ENCODE measurements at places on chromosomes 4 and X. TPM values are rescaled to one million over a fixed set of nuclear protein-coding genes. Genes with fewer than 3 reads are reported as not detected.
A peak's percentile ranks its signal among the peaks of the same experiment; 100 is the strongest.

Gene MAGEA12
- total RNA-seq, result not detected

Gene CAPN6
- not detected for total RNA-seq

Gene ADAM29
- total RNA-seq, result 0.29 TPM

Gene NLGN4X
- total RNA-seq, result 8.6 TPM

Gene SLC10A4
- 0.29 TPM for total RNA-seq

Gene NWD2
- total RNA-seq, result 2.2 TPM

Gene MTTP
- total RNA-seq, result 0.64 TPM

Gene JCHAIN
- 10.1 TPM for total RNA-seq

Gene NCBP2L
- total RNA-seq, result not detected

Gene KLHL13
- total RNA-seq, result 1.6 TPM

Gene CLGN
- total RNA-seq, result 1.6 TPM

Gene L1CAM
- total RNA-seq, result 1.8 TPM

Gene LRP2BP
- total RNA-seq, result 2.3 TPM

Gene FAM47A
- not detected for total RNA-seq

Gene FRG2
- not detected for total RNA-seq

Gene GPM6B
- 35.7 TPM for total RNA-seq

DNA sequence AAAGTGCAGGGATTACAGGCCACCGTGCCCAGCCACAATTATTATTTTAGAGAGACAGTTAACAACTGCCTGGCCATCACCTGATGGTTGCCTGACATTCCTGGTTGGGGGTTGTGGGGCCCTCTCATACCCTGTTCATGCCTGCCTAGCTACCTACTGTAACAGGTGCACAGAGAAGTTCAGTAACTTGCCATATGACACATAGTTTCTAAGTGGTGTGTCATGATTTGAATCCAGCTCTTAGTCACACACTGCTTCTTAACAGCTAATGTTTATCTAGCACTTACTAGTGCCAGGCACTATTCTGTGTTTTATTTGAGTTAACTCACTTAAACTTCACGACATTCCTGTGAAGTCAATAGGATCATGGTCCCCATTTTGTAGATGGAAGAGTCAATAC lies 122.7 kb upstream of the JADE1 start:
- DNase-seq, result no peak

DNA sequence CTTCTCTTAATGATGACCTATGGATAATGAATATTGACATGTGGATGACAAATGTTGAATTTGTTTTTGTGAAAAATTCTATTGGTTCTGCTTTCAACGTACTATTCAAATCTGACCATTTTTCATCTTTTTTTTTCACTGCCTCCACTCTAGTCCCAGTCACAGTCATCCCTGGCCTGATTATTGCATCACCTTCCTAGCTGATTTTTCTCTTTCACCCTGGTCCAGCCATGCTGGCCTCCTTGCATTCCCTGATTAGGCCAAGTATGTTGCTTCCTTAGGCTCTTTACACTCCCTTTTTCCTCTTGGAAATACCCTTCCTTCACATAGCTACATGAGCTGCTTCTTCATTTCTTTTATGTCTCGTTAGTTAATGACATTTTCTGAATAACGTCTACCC lies 58.1 kb upstream of the MAP9 start:
- no peak for DNase-seq

GRCh38 chrX:74343343-74344279 lies 39.6 kb downstream of the ZCCHC13 start:
- peak; percentile 23 for DNase-seq

- DNase-seq, result no peak
These were observed 79.8 kb upstream of the LANCL3 start for GRCh38 chrX:37491686-37492085.

DNA sequence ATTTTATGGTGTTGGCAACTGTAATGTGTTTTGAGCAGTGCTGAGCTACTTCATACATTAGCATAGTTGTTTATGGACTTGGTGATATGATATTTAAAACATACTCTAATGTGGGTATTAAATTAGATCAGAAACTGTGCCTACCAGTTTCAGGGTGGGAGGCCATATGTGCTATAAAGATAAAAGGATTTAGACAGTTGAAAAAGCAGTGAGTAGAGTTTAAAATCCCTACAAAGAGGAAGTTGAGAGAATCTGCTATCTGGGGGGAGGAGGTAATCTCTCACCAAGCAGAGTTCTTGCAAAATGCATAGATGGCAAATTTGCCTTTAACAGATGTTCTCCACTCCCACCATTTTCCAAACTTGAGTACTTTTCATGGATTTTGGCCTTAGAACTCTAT lies 154.5 kb downstream of the SPOCK3 start:
- DNase-seq, result no peak

DNA sequence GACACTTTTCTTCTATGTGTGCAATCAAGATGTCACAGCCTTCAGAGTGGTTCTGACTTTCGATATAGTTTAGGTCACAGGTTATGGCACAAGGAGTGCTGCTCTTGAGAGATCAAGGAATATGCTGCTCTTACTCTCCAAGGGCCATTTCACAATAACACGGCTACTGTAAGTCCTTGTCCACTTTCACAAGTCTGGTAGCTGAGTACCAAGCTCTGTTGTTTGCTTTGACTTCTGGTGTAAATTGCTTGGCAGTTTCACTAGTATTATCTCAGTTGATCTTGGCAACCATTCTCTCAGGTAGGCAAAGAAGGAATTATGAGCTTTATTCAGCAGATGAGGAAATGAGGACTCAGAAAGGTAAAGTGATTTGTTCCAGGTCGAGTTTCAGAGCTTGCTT lies 35.4 kb upstream of the SPANXB1 start:
- DNase-seq, result no peak

- DNase-seq, result no peak
These were observed 1.7 kb downstream of the EGFL6 start for GRCh38 chrX:13571136-13571535.

DNA sequence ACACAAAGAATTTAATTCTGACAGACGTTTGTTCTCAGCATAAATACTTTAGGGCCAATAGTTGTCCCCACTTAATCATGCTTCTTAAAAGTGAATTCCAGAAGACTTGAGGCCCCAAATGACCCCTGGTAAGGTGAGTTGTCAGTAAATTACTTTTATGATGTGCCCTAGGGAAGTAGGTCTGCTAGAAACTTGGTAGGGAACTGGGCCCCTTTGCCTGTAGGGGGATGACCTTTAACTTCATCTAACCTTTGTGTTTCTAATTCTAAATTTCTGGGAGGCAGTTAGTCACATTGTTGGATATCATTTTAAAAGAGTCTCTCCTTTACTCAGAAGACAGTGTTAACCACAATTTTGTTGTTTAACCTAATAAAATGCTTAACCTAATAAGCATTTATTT lies 28.8 kb downstream of the HHIP start:
- no peak for DNase-seq

DNA sequence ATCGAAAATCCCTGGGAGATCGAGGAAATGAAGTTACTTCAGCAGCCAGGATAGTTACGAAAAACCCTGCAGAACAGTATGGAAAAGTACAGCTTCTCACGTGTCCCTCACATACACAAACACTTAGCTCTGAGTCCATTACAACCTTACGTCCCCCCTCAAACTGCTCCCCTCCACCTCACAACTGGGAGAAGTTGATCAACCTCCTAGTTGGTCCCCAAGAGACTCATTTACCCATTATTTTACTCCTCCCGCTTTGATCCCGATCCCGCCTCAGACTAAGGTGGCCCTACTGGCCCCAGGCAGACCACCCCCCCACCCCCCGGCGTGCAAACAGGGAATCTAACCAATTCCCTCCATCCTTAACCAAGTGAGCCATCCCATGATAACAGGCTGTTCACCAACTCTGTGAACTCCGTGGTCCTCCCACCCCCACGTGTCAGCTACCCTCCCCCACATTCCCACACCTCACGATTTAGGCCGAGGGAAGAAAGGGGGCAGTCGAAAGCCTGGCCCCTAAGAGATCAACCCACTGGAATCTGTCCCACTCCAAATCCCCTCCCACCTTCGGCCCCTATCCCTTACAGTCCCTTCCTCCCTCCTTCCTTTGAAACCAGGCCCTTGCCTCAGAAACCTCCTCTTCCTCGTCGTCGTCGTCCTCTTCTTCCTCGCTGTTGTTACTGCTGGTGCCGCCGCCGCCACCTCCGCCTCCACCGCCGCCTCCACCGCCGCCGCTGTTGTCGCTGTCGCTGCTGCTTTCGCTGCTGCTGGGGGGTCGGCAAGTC lies 755 bp downstream of the ANKRD17 start:
- DNase-seq, result no peak

DNA sequence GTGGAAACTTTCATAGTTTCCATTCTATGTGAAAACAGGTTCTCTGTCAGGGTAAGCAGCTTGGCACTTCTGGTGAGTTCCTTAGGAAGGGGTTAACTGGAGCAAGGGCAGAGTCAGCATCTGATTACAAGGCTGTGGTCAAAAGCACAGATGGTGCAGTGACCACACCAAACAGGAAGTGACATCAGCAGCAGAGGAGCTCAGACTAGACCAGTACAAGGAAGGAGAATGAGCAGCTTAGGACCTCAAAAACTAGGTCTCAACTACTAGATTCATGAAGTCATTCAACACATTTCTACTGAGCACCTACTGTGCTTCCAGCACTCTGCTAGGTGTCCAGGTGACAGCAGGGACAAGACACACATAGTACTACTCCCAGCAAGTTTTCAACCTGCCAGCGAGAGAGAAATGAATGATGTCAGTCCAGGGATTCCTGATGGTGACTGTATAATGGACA lies 130.2 kb downstream of the AMELX start:
- DNase-seq, result no peak

- no peak for DNase-seq
These were observed 61.0 kb downstream of the STX18 start for GRCh38 chr4:4480685-4481398.

DNA sequence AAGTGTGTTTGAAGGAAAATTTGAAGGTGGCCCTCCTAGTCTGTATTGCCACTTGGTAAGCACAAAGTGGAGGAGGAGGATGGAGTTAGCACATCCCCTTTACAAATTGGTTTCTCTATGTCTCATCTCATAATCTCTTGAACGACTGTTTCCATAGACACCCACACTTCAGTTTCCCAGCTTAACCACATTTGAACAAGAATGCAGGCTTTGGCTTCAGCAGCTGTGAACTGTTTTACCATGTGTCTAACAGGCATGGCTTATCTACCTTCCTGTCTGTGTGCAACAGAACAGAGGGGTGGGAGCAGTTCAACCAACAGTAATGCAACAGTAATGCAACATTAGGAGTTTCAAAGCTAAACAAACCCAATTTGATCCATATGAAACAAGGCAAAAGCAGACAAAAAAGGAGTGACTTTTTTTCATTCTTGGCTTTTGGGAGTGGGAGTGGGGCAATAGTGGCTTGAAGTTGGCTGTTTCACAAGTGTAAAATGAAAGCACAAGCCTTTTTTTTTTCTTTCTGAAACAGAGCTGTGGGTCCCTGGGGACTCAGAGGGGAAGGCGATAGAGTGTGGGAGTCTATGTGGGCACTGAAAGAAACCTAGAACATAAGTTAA lies 108.0 kb downstream of the ITM2A start:
- no peak for DNase-seq

GRCh38 chr4:184899261-184900134 lies 73.7 kb upstream of the ACSL1 start:
- DNase-seq, result peak; percentile 73

DNA sequence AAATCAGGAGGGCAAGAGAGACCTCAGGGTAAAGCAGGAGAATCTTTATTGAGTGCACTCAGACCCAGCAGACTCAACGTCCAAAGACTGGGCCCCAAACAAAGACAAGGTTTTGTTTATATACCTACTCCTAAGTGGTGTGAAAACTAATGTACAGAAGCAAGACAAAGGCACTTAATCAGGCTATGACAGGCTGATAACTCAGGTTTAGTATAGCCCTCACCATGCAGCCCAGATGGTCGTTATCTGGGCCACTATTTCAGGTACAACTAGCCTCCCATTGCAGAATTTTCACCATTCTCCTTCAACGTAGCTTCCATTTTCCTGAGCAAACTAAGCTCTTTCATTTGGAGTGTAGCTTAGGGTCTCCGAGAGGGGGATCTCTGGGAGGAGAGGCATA lies 36.9 kb downstream of the SULT1E1 start:
- no peak for DNase-seq

- no peak for DNase-seq
These were observed 170.1 kb downstream of the WDFY3 start for GRCh38 chr4:84796394-84796793.

GRCh38 chr4:151045907-151046306 lies 30.8 kb upstream of the LRBA start:
- DNase-seq, result no peak

- no peak for DNase-seq
These were observed 304.9 kb upstream of the KLF3 start for GRCh38 chr4:38359113-38359512.

GRCh38 chr4:53228036-53228435 lies 137.8 kb downstream of the SCFD2 start:
- no peak for DNase-seq

- no peak for DNase-seq
These were observed 625.5 kb upstream of the INTU start for GRCh38 chr4:127007305-127007704.

GRCh38 chr4:176187624-176188023 lies 7.8 kb downstream of the SPATA4 start:
- DNase-seq, result no peak

GRCh38 chr4:24578364-24578763 lies 6.0 kb downstream of the DHX15 start:
- no peak for DNase-seq

DNA sequence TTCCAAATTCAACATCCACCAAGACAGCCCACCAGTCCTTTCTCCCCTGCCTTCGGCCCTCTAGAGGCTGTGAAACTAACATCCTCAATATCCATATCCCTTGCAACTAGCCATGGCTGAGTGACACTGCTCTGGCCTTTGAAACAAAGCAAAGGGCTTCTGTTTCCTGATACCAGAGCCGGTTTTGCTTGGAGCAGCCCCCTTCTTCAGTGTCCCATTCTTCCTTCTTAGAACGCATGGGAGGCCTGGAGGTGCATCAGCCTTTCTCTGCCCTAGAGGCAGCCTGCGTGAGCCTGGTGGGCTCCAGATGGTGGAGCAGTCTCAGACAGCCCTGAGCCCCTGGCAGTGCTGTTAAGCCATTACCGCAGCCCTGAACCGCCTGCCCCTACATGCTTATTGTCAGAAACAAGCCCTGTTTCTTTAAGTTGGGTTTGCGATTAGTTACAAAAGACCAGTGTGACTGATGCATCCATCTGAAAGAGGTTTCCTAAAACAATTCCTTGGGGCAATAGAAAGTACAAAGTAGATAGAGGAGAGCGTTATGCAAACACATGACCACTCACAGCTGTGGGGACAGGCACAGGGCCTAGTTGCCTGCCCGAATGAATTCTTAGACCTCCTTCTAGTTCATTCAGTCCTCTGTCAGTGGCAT lies 74.1 kb downstream of the EVC start:
- no peak for DNase-seq

- DNase-seq, result no peak
These were observed 127.1 kb downstream of the FBXO8 start for GRCh38 chr4:174156239-174156826.

GRCh38 chrX:13383907-13384306 lies 64.1 kb upstream of the ATXN3L start:
- no peak for DNase-seq

GRCh38 chr4:145618210-145618931 lies 814 bp upstream of the MMAA start:
- no peak for DNase-seq

- DNase-seq, result no peak
These were observed 8.9 kb downstream of the KDR start for GRCh38 chr4:55116450-55116849.
